ENCODE measurements at places on chromosomes 6 and 20.

DNA sequence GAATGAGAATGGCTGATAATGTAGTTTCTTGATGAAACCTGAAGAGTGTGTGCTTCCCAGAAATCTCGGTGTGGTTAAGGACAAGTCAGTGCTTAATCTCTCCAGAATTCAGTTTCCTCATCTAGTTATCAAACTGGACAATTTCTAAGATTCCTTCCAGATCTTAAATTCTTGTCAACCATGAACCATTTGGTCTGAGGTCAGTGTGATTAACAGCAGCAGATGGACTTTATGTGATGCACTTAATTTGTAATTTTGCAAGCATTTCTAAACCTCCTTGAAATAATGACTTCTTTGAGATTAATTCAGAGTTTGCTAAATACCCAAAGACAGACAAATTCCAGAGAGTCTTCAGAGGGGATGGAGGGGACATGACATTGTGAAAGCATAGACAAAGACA, 160.3 kb downstream of the KIF16B start:
- no peak for DNase-seq

DNA sequence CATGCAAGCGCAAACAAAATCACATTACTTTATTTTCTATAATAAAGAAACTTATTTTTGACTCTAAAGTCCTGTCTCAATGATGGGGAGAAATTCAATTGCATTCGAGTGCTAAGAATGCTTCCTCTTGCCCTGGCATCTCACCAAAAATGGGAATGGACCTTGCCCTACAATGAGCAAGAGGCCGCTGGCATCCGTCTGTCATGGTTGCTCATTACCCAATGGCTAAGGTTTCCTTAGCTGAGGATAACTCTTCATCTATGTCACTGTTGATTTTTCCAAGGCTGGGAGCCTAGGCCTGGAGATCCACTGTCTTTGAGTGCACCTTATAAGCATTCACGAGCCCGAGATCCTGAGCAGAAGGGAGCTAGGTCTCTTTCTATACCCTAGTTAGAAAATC, 471.3 kb upstream of the NRSN1 start:
- no peak for DNase-seq

GRCh38 chr6:158329531-158329930, 17.3 kb downstream of the TULP4 start:
- DNase-seq: no peak

- DNase-seq: no peak
Observed at GRCh38 chr6:44842616-44843015, 455.1 kb downstream of the CDC5L start.

GRCh38 chr6:32886681-32887383, 32.8 kb downstream of the PSMB9 start:
- no peak for DNase-seq

- DNase-seq: no peak
Observed at GRCh38 chr20:54774426-54774825, 299.0 kb downstream of the DOK5 start.

GRCh38 chr6:25315194-25316177, 36.3 kb downstream of the CARMIL1 start:
- no peak for DNase-seq

DNA sequence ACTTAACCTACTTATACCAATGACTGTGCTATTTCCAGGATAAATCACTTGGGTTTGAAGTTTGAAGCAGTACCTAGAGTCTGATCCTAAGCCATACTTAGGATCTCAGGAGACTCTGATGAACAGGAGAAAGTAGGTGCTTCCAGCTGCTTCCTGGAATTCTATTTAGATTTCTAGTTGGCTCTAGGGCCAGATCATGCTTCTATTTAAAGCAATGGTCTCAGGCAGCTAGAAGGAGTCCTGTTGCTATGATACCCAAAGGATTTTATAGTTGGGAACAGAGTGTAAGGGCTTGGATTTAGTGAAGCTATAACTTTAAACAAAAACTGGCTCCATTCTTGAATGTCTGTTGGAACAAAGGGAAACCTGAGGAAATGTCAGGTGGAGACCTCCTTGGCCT, 52.4 kb upstream of the TINAG start:
- DNase-seq: no peak

DNA sequence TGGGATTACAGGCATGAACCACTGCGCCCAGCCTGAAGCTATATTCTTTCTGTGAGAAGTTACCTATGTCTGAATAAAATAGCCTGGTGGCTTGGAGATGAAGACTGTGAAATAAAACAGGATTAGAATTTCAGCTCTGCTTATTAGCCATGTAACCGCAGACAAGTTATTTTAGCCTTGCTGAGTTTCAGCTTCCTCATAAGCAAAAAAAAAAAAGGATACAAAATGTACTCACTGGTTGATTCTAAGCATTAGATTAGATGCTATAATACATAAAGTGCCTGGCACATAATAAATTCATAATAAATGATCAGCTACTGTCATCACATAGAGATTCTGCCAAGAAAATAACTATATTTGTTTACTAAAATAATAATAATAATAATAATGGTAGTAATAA, 98.8 kb downstream of the EPB41L2 start:
- no peak for DNase-seq

GRCh38 chr20:50932016-50932485, 814 bp upstream of the ADNP start:
- DNase-seq: peak; percentile 24

GRCh38 chr6:139754898-139755775, 380.7 kb upstream of the CITED2 start:
- DNase-seq: no peak

DNA sequence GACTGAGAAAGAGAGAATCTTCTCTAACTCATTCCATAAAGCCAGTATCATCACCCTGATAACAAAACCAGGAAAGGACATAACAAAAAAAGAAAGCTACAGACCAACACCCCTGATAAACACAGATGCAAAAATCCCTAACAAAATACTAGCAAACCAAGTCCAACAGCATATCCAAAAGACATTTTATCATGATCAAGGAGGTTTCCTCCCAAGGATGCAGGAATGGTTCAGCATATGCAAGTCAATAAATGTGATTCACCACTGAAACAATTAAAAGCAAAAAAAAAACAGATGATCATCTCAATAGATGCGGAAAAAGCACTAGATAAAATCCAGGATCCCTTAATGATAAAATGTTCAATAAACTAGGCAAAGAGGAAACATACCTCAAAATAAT, 24.5 kb upstream of the ALDH8A1 start:
- DNase-seq: no peak

GRCh38 chr6:90415178-90415577, 118.5 kb upstream of the BACH2 start:
- DNase-seq: no peak

- DNase-seq: no peak
Observed at GRCh38 chr6:24430086-24430485, 27.4 kb downstream of the MRS2 start.

DNA sequence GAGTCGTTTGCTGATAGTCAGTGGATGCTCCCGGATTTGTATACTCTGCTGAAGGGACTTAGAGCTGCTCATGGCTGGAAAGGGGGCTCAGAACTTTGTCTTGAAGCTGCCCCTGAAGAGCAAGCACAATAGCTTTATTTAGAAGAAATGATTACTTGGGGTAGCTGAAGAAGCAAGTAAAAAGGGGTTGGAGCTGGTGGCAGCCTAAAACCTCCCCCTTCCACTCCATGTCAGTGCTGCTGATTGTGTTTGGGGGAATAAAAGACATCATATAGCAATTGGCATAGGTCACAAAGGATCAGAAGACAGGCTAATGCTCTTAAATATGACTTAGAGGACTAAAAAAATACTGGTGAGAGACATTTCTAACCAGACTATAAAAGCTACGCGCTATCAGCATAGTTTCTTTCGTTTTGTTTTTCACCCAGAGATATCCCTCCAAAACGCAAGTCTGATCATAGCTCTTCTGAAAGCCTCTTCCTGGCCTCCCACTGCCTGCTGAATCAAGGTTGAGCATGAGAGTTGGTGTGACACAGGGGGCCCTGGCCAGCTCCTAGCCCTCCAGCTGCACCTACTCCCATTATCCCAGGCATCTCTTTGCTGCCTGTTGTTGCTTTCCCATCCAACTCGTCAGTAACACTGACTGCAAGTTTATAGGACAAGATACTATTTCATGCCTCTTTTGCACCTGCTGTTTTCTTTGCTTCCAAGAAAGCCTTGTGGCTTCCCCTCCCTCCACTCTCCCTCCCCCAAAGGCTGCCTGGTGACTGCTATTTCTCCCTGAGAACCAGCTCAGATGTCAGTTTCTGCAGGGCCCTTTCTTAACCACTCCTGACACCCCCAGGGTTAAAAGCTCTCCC, 33.9 kb upstream of the SGK1 start:
- DNase-seq: no peak

- no peak for DNase-seq
Observed at GRCh38 chr6:90044182-90044832, 150.0 kb downstream of the GJA10 start.

GRCh38 chr6:134787261-134787877, 162.5 kb downstream of the ALDH8A1 start:
- no peak for DNase-seq

DNA sequence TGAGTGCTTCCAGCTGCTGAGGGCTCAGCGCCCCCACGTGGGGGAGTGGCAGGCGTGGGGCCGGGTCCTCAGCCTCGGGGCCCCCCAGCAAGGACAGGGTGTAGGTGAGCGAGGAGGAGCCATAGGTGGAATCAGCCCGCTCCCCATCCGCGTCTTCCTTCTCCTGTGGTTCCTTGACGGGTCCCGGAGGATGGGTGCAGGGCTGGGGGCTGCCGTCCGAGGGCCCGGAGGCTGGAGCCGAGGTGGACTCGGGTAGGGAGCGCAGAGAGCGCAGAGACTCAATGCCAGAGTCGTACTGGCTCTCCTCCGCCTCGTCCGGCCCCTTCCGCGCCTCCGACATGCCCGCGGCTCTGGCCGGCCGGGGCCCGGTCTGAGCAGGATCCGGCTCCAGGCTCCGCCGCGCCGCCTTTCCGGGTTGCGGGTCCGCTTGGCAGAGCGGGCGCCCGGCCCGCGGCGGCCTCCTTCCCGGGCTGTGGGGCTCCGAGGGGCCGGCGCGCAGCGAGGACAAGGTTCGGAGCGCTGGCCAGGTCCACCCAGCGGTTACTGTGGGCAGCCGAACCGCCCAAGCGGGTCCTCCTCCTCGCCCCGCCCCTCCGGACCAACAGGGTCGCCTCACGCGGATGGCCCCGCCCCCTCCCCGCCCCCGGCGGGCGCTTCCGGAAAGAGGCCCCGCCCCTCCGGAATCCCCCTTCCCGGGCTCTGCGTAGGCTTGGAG, at the start of gene NFKBIE:
TSS of gene NFKBIE (minus strand) at position 545 of the 715 bp plus-strand sequence. CDS start at position 340, 205 bp downstream.
- DNase-seq: peak; percentile 90

DNA sequence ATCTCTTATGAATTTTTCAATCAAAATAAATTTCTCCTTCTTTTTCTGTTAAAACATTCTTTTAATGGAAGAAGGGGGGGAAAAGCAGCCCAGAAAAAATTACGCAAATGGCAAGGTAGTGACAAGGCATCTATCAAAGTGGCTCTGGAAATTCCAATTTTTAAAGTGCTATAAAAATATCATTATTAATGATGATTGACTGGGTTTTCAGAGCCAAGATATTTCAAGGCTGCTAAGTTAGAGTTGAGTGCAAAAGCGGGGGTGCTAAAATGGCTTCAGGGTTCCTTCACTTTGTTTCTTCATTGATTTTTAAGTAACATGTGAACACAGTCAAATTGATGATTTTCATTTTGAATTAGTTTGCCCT, 171.6 kb upstream of the CITED2 start:
- DNase-seq: no peak

DNA sequence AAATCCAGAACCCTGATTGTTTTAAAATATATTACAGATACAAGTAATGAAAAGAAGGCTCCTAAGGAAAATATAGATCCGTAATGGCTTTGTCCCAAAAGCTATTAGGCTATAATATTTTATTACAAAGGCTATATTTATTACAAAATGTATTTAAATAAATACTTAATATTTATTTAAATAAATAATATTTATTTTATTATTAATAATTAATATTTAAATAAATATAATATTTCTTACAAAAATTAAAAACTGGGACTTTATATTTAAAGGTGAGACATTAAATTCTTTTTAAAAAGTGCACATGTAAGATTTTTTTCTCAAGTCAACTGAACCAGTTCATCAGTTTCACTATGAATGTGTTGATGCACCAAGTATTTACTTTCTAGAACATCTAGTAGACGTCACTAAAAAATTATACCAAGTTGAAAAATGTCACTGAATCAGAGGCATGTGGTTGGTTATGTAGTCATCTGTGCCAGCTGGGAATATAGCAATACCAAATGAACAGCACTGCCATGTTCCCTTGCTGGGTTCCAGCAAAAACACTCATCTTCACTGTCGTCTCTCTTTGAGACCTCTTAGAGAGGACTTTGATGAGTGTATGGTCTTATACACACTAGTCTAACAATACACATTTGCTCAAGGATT, 278.9 kb downstream of the ESR1 start:
- DNase-seq: no peak

DNA sequence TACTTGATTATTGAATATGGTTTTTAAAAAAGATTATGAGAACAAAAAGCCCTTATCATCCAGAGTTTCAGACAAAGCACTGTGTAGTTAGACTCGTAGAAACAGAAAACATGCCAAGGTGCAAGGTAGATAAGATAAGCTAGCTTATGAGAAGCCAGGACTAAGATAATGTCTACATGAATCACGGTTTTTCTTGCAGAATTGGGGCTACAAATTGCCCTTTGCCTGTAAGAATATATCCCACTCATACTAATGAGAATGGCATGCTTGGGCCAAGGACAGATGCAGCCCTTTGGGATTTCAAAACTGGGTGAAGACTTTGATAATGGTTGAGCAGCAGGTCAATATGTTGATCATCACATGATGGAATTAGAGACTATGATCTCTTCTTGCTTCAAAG, 165.3 kb upstream of the PREP start:
- DNase-seq: no peak

DNA sequence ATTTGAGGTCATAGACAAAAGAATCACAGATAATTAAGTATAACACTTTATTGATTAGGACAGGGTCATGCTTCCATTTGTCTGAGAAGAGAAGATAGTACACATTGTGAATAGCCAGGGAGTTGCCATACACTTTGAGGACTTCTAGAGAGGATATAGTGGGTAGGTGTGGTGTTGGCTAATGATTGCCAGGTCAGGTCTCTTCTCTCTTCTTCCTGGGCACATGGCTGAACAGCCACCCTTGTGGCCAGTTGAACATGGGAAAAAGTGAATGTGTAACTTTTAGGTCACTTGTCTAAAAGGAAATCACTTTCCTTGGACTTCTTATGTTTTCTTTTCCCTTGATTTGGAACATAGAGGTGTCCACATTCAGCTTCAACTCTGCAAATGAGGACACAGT, 772.1 kb upstream of the MAP3K7 start:
- DNase-seq: no peak

- no peak for DNase-seq
Observed at GRCh38 chr6:36989264-36989663, 3.3 kb upstream of the MTCH1 start.

- no peak for DNase-seq
Observed at GRCh38 chr6:16602035-16602434, 159.2 kb downstream of the ATXN1 start.

DNA sequence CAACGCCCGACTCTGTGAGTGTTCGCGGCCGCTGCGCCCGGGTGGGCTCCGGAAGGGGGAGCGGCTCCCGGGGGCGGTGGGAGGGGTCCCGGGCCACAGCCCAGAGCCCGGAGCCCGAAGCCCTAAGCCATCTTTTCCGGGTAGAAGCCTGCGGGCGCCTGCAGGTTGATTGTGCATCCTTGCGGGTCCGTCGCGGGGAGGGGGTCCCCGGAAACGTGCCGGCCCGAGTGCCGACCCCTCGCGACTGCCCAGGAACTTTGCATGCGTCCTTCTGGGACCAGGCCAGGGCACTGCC, 413 bp downstream of the PTPRA start:
- DNase-seq: peak; percentile 71
